ENCODE measurements at places on chromosomes 5 and 9.

- no peak for DNase-seq
Measured at GRCh38 chr9:120707170-120707569, 7.1 kb downstream of the MEGF9 start.

DNA sequence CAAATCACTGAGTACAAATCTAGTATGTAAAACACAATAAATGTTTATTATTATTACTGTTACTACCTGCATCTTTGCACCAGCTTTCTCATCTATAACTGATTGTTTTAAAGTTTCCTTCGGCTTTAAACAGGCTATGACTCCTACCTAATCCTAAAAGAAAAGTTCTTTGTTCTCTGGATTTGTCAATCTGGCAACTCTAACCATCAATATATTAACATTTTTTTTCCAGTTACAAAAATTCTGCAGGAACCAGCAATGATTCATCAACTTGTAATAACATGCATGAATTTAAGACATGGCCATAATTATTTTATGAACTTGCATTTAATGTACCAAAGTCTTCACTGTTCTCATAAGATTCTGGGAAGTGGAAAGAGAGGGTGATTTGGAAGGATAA lies 228.5 kb downstream of the PIK3R1 start:
- no peak for DNase-seq

DNA sequence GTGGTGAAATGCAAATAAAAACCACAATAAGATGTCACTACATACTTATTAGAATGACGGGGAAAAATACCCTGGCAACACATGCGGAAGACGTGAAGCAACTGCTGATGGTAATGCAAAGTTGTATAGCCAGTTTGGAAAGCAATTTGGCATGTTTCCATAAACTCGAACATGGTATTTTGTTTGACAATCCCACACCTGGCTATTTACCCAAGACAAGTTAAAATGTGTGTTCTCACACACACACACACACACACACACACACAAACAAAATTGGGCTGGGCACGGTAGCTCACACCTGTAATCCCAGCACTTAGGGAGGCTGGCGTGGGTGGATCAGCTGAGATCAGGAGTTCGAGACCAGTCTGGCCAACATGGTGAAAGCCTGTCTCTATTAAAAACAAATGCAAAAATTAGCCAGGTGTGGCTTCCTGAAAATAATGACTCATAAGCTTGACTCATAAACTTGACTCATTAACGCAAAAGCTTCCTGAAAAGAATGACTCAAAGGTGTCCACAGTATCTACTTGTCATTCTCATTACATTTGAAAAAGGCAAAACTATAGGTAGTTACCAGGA lies 456.5 kb downstream of the CDH18 start:
- no peak for DNase-seq

GRCh38 chr5:109703829-109704228 lies 14.1 kb downstream of the MAN2A1 start:
- DNase-seq, result no peak

DNA sequence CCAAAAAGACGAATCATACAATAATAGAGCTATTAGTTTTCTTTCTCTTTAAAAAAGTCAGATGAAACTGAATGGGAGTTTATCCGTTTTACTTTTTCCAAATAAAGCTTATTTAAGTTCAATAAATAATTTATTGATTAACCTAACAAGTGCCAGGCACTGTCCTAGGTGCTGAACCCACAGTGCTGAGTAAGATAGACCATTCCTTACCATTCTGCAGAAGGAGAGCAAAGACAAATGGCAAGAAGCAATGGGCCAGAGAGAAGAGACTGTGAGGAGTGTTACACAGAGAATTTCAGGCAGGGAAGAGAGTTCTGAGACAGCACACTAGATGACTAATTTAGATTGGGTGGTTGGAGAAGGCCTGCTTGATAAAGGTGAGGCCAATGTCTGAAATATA lies 127.2 kb downstream of the AUH start:
- no peak for DNase-seq

DNA sequence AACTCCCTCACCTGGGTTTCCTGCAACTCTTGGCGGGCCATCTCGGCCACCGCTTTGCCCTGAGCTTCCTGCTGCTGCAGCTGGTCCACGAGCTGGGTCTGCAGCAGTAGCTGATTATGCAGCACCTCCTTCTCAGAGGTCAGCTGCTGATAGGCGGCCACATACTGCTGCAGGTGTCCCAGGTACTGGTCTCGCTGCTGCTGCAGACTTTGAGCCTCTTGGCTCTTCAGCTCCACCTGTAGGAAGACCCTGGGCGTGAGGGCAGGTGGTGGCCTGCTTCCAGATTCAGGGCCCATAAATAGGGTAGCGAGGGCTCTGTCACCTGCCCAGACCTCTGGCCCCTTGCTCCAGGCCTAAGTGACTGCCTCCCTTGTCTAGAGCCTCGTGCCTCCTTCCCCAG lies 16.7 kb downstream of the GOLGA2 start:
- DNase-seq, result no peak

DNA sequence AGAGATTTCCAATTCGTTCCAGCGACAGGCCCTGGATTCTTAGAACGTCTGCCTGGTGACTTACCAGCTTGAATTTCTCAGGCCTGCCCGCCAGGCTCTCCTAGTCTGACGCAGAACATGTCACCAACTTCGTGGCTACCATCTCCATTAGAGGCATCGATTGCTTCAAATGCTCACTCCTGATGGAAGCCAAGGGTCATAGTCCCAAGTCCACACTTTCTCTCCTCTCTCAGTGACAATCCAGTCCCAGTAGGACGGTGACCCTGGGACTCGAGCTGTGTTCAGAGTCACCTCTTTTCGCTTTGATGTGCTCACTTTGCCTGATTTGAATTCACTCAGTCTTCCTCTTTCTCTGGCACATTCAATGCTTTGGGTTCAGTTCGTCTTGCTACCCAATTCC lies 94.8 kb downstream of the GADD45G start:
- DNase-seq, result no peak

GRCh38 chr9:1053986-1054425 lies 3.8 kb downstream of the DMRT2 start:
- DNase-seq, result no peak

- DNase-seq, result no peak
Measured at GRCh38 chr9:136597965-136598364, 52.1 kb upstream of the NOTCH1 start.

- no peak for DNase-seq
Measured at GRCh38 chr5:177964471-177964870, 31.6 kb downstream of the PROP1 start.

GRCh38 chr5:95132096-95132495 lies 152.8 kb downstream of the MCTP1 start:
- no peak for DNase-seq

- no peak for DNase-seq
Measured at GRCh38 chr9:134655586-134656333, 14.2 kb downstream of the COL5A1 start.

DNA sequence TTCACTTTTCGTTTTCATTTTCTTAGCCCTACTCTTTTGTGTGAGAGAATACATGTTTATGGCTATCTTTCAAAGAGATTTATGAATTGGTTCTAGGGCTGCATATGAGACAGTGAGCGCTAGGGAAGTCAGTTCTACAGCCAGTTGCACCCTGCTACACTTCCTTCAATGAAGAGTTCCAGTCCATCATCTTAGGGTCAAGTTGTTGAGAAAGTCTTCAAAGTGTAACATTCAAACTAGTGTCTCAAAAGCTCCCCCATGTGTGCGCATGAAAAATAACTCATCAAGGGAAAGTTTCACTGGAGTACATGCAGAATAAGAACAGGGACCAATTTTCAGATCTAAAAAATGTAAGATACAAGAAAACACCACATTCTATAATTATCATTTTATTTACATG lies 317.2 kb downstream of the DEPDC1B start:
- no peak for DNase-seq

DNA sequence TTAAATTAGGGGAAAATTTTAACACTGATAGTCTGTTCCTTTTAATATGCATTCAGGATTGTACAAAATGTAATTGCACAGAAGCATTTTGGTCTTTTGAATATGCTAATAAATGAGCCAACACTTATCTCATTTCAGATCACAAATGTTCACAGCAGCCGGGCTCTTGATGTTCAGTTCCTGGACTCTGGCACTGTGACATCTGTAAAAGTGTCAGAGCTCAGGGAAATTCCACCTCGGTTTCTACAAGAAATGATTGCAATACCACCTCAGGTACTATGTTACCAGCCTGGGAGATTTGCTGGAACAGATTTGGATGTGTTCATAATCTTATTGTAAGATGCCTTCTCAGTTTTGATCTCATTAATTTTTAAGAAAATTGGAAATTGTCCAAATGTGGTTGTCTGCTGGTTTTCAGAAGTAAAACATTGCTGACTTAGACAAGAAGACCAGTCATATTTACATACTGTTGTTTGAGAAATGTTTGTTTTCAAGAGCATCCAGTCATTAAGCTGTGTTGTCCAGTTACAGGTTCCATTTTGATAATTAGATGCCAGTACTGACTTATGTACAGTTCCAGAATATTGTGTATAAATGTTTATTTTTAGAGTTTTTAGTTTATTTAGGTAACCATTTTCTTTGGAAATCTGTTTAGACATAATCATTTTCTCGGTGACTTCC lies 23.0 kb upstream of the TMOD1 start:
- DNase-seq, result no peak

DNA sequence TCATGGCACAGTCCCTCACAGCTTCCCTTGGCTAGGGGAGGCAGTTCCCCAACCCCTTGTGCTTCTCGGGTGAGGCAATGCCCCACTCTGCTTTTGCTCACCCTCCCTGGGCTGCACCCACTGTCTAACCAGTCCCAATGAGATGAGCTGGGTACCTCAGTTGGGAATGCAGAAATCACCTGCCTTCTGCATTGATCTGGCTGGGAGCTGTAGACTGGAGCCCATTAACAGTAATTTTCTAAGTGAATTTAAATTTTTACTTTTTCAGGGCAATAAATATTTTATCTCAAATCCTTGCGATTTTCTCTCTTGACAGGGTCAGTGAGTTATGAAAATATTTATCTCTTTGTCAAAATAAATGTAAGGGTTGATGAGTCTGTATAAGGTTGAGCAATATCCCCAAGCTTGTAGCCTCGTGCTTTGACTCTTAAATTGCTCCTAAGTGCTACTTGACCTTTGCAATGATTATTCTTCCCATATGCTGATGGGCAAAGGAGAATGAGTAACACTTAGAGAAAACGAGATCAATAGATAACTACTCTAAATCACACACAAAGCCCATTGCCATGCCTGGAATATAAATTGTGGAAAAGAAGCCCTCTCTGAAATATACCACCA lies 82.1 kb upstream of the MOCS2 start:
- DNase-seq, result no peak

GRCh38 chr9:16871336-16872151 lies 1.1 kb upstream of the BNC2 start:
- DNase-seq, result no peak

GRCh38 chr9:133235549-133236222 lies 26.6 kb upstream of the OBP2B start:
- DNase-seq, result no peak

All from central memory CD8-positive, alpha-beta T cell (primary cell).